ENCODE measurements at places on chromosomes 7 and 10. TPM values are rescaled to one million over a fixed set of nuclear protein-coding genes. Genes with fewer than 3 reads are reported as not detected.

Gene UCN3
- total RNA-seq = not detected

Gene ELFN1
- total RNA-seq = 0.55 TPM

DNA sequence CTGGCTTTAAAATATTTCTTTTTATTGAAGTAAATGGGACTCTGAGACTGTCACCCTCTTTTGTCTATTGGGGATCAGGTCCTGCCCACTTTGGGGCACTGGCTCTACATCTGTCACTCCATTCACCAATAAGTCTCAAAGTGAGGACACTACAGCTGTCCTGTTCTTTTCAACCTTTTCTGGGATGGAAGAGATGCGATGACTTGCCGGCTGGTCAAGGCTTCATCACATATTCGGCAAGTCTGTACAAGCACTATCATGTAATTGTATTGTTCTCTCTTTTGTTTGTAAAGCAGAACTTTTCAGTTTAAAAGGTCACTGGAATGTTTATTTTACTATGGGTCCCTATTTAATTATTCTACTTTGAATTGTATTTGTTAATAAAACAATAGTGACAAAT, 17.7 kb upstream of the SP8 start:
- no peaks in the 10 kb centered on the region for H3K27me3 ChIP-seq
- DNase-seq = no peak
- H3K4me3 ChIP-seq = no peak overlapping the region
- no peaks in the 10 kb centered on the region for H3K36me3 ChIP-seq
- H3K4me1 ChIP-seq = no peaks in the 10 kb centered on the region

DNA sequence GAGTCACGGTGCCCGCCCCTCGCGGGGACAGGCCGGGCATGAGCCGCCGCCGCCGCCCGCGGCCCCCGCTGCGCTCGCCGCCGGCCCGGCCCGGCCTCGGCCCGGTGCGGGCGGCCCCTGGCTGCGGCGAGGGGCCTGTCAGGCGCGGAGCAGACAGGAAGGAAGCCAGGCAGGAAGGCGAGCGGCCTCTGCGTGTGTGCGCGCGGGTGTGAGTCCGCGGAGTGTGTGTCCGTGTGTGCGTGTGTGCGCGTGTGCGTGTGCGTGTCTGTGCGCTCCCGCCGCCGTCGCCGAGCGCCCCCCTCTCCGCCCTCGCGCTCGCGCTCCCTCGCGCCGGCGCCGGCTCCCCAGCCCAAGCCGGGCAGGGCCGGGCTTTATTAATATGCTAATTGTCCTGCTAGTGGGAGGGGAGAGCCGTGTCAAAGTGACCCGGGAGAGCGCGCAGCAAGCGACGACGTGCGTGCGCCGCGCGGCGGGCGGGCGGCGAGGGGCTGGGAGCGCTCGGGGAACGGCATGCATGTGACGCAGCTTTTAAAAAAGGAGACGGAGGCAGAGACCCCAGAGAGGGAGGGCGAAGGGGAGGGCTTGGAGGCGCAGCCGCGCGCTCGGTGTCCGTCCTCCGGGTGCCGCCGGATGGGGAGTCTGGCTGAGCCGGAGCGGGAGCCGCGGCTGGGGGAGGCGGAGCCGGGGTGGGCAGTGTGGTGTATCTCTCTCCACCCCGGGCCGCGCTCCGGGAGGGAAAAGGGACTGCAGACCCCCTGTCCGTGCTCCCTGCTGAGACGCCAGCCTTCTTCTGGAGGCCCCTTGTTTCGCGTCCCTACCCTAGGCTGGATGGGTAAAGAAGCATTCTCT, at the start of gene LDB1:
Gene LDB1 (minus strand): TSS at position 227 of the 849 bp plus-strand sequence. CDS start 258 bp downstream, outside the sequence.
- peak within 1 kb of the TSS; percentile 93 for H3K27ac ChIP-seq
- no peaks in the 10 kb centered on the region for H3K36me3 ChIP-seq
- peaks cover 60% of the 10 kb centered on the region for H3K4me1 ChIP-seq
- no peaks in the 10 kb centered on the region for H3K27me3 ChIP-seq

DNA sequence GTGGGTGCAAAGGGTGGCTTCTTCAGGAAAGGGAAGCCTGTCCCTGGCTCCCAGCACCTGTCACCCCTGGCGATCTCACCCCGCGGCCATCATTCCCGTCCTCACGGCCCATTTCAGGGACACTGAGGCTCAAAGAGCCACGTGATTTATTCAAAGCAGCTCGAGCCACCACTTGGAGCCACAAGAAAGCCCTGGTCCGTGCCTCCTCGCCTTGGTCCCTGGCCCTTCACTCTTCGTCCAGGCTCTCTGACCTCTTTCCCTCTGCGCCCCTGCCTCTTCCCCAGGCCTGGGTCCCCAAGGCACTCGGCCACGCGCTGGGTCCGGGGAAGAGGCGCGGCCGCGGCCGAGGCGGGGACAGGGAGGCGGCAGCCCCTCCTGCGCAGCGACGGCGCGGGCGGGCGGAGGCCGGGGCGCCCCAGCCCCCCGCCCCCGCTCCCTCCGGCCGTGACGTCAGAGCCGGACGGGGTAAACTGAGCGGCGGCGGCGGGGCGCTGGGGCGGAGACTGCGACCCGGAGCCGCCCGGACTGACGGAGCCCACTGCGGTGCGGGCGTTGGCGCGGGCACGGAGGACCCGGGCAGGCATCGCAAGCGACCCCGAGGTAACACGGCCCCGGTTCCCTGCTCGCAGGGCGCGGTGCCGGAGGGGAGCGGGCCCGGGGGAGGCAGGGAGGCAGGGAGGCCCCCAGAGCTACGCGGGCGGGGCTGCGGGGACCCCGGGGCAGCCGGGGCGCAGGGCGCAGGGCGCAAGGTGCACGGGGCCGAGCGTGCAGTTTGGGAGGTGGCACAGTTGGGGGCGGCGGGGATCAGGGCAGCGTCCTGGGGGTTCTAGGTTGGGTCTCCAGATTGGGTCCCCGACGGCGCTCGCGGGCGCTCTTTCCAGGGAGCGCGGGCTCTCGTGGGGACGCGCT, at the start of gene SLC18A2:
Gene SLC18A2 (plus strand): TSS at position 494 of the 909 bp plus-strand sequence. CDS start 580 bp downstream, outside the sequence.
- H3K4me1 ChIP-seq = peaks cover 16% of the 10 kb centered on the region
- H3K4me3 ChIP-seq = peak within 1 kb of the TSS; percentile 44
- H3K36me3 ChIP-seq = no peaks in the 10 kb centered on the region
- peak within 1 kb of the TSS; percentile 15 for H3K27ac ChIP-seq
- peak; percentile 35 for DNase-seq

GRCh38 chr7:80764132-80764531, 125.7 kb downstream of the CD36 start:
- no peaks in the 10 kb centered on the region for H3K27me3 ChIP-seq
- no peak overlapping the region for H3K4me3 ChIP-seq
- no peaks in the 10 kb centered on the region for H3K4me1 ChIP-seq
- DNase-seq = no peak

Gene BRI3
- not detected for total RNA-seq

DNA sequence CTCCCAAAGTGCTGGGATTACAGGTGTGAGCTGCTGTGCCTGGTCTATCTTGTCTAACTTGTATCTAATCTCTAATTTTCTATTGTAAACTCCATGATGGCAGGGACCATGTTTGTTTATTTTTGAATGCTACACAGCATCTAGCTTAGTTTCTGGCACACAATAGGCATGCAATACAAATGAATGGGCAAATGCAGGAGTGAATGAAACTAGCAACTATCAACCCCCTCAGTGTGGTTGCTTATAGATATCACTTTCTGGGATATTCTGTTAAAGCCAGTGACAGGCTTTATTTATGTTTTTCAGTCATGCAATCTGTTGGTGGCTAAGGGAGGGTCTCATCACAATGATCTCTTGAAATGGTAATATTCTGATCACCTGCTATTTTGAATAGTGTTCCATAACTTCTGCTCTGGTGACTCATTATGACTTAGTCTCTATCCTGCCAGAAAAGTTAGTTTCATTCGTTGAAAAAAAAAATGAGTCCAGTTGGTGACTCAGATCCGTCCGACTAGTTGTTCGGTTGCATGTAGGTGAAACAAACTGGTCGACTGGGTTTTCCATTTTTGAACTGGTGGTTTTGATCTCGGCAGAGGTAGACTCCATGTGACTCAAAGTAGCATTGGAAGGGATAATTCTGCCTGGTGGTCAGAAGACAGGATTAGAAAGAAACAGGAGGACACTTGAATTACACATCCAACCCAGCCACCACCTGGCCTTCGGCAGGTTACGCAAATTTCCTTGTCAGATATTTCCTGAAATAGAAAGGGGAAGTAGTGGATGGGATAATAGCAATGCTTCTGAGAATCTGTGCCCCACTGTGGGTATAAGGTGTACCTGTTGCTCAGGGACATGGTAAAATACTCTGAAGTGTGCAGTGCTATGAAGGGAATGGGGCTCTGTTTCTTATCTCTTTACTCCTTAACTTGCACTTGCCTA, 76.8 kb downstream of the GATA3 start:
- peaks cover 4% of the 10 kb centered on the region for H3K27me3 ChIP-seq
- DNase-seq = no peak
- H3K27ac ChIP-seq = no peak overlapping the region
- H3K4me1 ChIP-seq = no peaks in the 10 kb centered on the region
- no peak overlapping the region for H3K4me3 ChIP-seq

DNA sequence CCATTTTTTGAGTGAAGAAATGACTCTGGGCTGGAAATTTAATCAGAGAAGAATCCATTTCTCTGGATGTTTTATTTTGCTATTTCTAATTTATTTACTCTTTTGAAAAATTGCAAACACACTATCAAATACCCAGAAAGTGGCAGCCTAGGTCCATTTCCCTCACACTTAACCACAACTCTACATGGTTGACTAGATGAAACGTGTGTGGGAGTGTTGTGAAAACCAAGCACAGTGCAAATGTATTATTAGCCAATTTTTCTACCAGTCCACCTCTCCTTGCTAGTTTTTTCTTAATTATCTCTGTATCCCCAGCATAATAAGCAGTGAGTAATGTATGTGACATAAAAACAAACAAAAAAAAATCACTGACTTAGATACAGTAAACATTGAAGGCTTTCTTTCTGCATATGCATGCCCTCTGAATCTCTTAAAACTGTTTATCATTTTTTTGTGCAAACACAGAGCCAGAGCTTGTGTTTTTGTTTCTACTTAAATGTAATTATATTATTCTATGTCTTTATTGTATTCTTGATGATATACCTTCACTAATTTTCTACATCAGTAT, 30.9 kb downstream of the SCIN start:
- no peak overlapping the region for H3K4me3 ChIP-seq
- no peak overlapping the region for H3K27ac ChIP-seq
- H3K36me3 ChIP-seq = no peaks in the 10 kb centered on the region
- no peaks in the 10 kb centered on the region for H3K27me3 ChIP-seq
- no peaks in the 10 kb centered on the region for H3K4me1 ChIP-seq

Gene AKR1E2
- total RNA-seq = 7.7 TPM

- H3K4me3 ChIP-seq = no peak overlapping the region
- H3K27ac ChIP-seq = no peak overlapping the region
- H3K27me3 ChIP-seq = no peaks in the 10 kb centered on the region
- peaks cover 3% of the 10 kb centered on the region for H3K36me3 ChIP-seq
- H3K4me1 ChIP-seq = no peaks in the 10 kb centered on the region
- no peak for DNase-seq
Measured at GRCh38 chr10:88913788-88914187, 33.7 kb downstream of the STAMBPL1 start.

Gene HECW1
- total RNA-seq = 1.3 TPM

DNA sequence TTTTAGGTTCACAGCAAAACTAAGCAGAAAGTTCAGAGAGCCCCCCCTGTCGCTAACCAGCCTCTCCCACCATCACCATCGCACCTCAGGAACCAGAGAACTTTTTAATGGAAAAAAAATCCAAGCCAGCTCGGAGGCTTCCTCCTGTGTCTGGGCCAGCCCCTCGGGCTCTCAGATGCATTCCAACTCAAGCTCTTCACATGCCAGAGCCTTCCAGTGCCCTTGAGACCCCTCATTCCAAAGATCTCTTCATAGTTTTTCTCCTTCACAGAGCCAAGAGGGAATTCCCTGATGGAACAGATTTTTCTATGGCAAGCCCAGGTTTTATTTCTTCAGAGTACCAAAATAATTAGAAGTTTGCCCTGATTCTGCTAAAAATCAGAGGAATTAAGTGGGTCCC, 153.4 kb upstream of the LANCL2 start:
- no peak overlapping the region for H3K4me3 ChIP-seq
- H3K27me3 ChIP-seq = no peaks in the 10 kb centered on the region
- no peak overlapping the region for H3K27ac ChIP-seq
- H3K4me1 ChIP-seq = peaks cover 23% of the 10 kb centered on the region
- peaks cover 27% of the 10 kb centered on the region for H3K36me3 ChIP-seq
- no peak for DNase-seq

All from stomach (tissue), 19 donors.